ENCODE measurements at places on chromosomes 3 and 15. TPM values are rescaled to one million over a fixed set of nuclear protein-coding genes. Genes with fewer than 3 reads are reported as not detected.

Gene STRIT1
- not detected for total RNA-seq

Gene P2RY12
- not detected for total RNA-seq

Gene GOLGA6L10
- 0.07 TPM for total RNA-seq

GRCh38 chr3:179082416-179082815 lies 10.8 kb upstream of the ZMAT3 start:
- DNase-seq, result peak; percentile 36

- peak; percentile 49 for DNase-seq
Measured at GRCh38 chr15:71532994-71533393, 277.4 kb upstream of the NR2E3 start.

DNA sequence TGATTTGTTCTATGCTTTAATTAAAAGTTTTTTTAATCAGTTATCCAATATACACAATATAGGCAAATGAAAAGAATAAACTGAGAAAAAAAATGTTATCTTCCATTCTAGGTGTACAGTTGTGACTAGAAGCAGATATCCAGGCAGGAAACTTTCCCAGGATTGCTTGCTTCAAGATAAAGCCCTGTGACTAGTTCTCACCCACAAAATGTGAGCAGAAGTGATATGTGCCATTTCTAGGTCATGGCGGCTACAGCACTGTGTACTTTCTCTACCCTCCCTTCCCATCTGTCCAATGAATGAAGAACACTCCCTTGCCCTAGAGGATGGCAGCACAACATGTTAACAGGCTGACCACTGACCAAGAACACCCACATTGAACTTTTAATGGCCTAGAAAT lies 110.5 kb upstream of the STT3B start:
- DNase-seq, result no peak

- peak; percentile 45 for DNase-seq
Measured at GRCh38 chr3:190131329-190131728, 10.6 kb upstream of the P3H2 start.

DNA sequence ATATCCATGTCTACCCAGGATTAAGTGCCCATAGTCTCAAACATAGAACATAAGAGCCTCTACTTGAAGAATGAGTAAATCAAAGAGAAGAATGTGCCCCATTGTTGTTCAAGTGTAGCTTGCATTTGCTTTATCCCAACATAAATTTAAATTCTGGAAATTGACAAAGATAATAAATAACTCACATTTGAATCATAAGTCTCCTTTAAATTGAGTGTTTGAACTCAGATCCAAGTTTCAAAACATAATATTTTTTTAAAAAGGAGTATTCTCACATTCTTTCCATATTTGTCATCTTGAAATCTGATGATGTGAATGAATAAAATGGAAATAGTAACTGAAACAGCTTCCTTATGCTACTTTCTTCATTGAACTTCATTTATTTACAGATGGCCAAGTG lies 135.2 kb downstream of the MECOM start:
- no peak for DNase-seq

Data from A172 (cell line).